ENCODE measurements at places on chromosomes 3 and 15.
A peak's percentile ranks its signal among the peaks of the same experiment; 100 is the strongest.

DNA sequence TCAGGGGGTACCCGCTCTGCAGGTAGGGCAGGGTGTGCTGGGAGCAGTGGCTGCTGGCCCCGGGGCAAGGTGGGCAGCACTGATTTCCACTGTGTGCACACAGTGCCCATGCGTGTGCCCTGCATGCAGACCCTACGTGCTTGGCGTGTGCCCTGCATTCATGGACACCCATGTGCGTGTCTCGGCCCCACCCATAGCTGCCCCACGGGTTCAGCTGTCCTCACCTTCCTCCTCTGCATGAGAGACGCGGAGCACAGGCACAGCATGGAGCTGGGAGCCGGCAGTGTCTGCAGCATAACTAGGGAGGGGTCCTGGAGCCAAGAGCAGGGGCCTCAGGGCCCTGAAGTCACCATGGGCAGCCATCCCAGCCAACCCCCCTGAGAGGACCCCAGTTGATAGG is 1.6 kb upstream of the UCN2 start:
- DNase-seq: no peak

GRCh38 chr3:38126121-38126892 is 10.6 kb downstream of the ACAA1 start:
- DNase-seq: peak; percentile 25

DNA sequence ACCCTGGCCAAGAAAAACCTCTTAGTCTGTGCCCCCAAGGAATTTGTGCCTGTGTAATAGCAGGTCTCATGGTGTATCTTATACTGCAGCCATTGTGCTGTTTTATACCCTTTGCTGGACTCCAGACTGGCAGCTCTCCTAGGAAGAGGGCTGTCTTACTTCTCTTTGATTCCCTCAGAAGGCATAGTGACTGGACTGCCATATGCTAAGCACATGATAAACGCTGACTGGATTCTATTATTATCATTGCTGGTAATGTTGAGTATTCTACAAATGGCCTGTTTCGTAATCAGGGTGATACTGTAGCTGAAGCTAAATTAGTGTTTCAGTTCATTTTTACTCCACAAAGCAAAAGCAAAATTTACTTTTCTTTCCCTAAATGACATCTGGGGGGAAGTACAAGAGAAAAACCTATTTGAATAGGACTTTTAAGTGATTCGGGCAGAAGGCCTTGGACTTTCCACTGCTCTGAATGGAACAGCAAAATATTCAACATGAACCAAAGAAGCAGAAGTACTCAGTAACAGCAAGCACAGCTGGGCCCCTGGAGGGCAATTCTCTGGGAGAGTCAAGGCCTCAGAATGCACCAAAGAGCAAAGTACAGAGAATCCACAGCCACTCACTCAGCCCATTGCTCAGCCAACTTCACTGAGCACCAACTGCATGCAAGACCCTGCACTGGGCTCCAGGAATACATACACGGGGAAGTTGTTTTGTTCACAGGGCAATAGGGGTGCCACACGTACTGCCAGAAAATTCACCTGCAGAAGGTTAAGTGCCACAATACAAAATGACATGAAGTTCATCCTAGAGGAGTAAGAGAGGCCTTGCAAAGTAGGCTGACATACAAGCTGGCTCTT is 7.9 kb upstream of the BCL2A1 start:
- no peak for DNase-seq

- no peak for DNase-seq
Observed at GRCh38 chr3:61991706-61992105, 381.6 kb downstream of the FEZF2 start.

Measured in ascending aorta (tissue), 2 donors.